ENCODE measurements at places on chromosomes 1 and 21. TPM values are rescaled to one million over a fixed set of nuclear protein-coding genes. Genes with fewer than 3 reads are reported as not detected.

- DNase-seq: no peak
These were observed 59.5 kb downstream of the ATP2B4 start for GRCh38 chr1:203686091-203686632.

- no peak for DNase-seq
These were observed 355.6 kb downstream of the USP25 start for GRCh38 chr21:16085421-16085820.

DNA sequence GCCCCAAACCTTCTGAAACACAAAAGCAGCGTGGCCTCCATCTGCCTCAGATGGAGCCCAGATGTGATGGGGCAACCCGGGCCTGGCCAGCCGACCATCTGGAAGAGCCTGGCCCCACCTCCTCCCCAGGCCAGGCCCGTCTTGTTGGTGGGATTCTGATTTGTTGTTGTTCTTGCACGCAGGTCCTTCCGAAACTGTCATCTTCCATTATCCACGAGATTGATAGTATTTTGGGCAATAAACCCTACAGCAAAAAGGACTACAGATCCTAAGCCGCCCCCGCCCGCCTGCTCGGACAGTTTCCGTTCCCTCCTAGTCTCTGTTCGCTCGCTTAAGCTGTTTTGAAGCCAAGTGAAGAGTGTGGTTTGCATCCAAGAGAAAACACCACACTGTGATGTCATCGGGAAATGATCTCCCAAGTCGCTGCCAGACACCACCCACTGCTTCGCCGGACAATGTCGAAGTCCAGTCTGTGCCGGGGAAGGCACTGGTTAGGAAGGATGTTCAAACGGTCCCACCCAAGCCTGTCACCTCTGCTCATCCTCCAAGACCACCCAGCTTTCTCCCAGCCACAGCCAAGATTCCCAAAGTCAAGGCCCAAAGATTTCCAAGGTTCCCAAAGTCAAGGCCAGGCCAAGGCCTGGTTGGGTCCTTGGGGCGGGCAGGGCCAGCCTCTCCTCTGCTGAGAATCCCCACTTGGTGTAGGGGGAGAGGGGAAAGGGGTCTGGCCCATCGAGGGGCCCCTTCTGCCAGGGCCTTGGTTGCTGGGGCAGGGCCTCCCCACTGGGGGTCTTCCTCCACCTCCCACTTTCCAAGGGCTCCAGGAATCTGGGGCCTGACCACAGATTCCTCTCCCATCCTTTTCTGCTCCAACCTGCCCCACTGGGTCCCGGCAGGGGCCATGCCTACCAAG, 52.9 kb downstream of the KCNAB2 start:
- no peak for DNase-seq

GRCh38 chr21:46109313-46110221, 11.7 kb downstream of the COL6A2 start:
- DNase-seq: no peak

GRCh38 chr1:53210954-53211353, 9.5 kb downstream of the CZIB start:
- no peak for DNase-seq

- no peak for DNase-seq
These were observed 13.0 kb downstream of the FAM229A start for GRCh38 chr1:32349211-32349708.

- DNase-seq: no peak
These were observed 141.7 kb downstream of the EIF4G3 start for GRCh38 chr1:21034725-21035628.

DNA sequence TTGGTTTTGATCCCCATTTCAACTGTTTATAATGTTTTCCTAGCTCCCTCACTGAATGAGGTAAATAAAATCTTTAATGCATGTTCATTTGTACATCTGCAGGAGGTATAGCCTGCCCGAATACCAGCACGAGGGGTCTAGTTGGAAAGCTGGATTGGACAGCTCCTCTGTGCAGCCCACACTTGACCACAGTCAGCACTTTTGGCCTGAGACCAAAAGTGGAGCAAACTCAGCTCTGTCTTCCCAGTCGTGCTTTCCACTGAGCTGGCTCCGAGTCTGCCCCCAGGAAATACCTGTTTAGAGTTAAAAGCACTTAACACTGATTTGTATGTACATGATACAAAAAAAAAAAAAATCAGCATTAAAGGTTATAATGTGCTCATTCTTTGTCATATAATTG, 224.4 kb downstream of the DSCAM start:
- no peak for DNase-seq

- DNase-seq: no peak
These were observed 3.3 kb downstream of the CCSAP start for GRCh38 chr1:229339520-229339919.

- no peak for DNase-seq
These were observed 18.9 kb downstream of the PGBD2 start for GRCh38 chr1:248924696-248925532.

DNA sequence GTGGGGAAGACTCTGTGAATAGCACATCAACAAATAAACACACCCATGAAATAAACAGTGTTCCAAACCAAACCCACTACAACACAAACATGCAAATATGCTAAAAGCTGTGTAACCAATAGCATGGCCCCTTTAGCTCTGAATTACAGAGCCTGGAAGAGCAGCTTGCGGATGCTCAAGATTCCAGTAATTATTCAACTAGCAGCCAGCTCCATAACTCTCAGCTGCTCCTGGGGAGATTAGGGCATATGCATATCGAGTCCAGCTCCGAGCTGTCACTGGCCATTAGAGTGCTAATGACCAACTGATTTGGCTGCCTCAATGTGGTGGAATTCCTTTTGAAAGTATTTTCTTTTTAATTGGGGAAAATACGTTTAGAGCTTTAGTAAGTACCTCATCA, 207.1 kb downstream of the HHAT start:
- DNase-seq: no peak

DNA sequence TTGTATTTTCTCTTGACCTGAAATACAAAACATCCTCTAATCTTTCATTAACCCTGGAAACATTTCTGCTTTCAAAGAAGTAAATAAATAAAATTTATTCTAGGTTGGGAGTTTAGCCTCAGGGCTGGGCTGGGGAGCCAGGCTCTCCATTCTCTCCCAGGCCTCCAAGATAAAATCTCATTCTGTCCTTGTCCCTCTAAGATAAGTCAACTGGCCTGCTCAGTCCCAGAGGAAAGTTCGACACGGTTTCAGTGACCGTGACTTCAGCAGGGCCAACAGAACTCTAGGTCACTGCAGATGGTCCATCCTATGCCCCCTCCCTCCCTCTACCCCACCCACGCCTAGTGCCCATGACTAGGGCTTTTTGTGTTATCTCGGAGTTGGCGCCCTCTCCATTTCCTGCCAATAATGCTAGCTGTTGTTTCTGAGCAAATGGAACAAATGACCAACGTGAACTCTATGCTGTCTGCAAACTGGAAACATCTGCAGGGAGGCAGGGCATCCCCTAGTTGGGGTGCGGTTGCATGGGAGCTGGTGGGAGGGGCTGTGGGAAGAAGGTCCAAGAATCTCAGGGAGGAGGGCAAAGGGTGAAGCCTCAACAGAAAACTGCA, 10.1 kb upstream of the ADORA3 start:
- DNase-seq: no peak

DNA sequence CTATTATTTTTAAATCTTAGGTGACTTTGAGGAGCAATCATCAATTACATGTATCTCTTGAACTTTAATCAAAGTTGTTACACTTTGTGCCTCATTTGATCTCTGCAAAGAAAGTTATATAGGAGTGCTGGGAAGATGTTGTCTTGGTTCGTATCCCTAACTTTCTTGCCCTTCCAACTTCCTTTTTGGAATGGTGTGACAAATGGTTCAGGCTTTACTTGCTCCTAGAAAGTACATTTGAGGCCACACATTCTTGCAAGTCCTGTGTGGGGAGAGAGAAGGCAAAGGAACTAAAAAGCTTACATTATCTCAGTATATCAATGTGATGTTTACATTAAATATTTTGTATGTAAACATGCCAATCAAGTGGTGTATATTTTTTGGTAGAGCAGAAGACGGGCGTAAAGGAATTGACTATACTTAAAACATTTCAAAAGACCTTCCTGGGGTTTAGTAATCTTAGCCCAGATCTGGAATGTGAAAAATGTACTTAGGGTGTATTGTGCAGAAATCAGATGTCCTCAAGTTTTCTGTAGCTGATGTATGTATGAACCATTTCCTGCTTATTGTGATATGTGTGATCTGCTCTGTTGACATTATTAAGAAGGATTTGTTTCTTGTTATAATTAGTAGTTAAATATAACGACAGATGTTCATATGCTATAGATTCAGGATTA, 59.2 kb downstream of the USP25 start:
- no peak for DNase-seq

- DNase-seq: no peak
These were observed 186.7 kb downstream of the HFM1 start for GRCh38 chr1:91217911-91218310.

DNA sequence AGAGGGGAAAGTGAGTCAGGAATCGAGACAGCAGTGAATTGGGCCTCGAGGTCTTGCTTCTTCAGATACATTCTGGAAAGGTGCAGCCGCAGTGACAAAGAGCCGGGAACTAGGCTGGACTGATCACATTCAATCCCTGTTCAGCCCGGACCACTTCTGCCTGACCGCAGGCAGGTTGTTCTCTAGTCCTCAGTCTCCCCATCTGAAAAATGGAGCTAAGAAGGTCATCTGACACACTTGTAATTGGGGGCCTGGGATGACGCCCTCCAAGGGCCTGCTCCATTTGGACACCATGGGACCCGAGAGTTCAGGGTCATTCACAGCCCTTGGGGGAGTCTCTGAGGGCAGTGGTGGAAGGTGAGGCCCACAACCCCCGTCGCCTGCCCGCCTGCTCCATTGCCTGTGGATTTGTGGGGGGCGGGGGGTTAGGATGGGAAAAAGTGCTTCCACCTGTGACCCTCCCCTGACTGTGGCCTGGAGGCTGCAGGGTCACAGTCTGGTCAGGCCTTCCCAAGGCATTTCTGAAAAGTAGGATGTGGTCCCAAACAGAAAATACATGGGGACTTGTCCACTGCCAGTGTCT, 87.9 kb upstream of the CSF3R start:
- no peak for DNase-seq

The GBP6 gene
- total RNA-seq: not detected

The RAP1GAP gene
- total RNA-seq: 47.0 TPM

The ZNF593OS gene
- total RNA-seq: not detected

The KRTAP19-3 gene
- not detected for total RNA-seq

The TAS1R1 gene
- not detected for total RNA-seq

The OR10J1 gene
- total RNA-seq: not detected

The UMODL1 gene
- not detected for total RNA-seq

The C1orf74 gene
- total RNA-seq: 3.5 TPM
